ENCODE measurements at places on chromosomes 12 and 14. TPM values are rescaled to one million over a fixed set of nuclear protein-coding genes. Genes with fewer than 3 reads are reported as not detected.

Gene RD3L
- not detected for total RNA-seq

Gene SDSL
- total RNA-seq: 12.9 TPM

Gene GLI1
- total RNA-seq: 0.30 TPM

Gene TBX3
- 26.4 TPM for total RNA-seq

Gene HVCN1
- 0.11 TPM for total RNA-seq

Gene ACVRL1
- 0.53 TPM for total RNA-seq

Gene TTC8
- total RNA-seq: 20.3 TPM

Gene PHLDA1
- 163 TPM for total RNA-seq

Gene SLC15A5
- not detected for total RNA-seq

Data from A375 (cell line).